ENCODE measurements at places on chromosomes 7 and 10. TPM values are rescaled to one million over a fixed set of nuclear protein-coding genes. Genes with fewer than 3 reads are reported as not detected.

Gene SRRM3
- 1.9 TPM for polyA plus RNA-seq

Gene KIF20B
- polyA plus RNA-seq, result 1.0 TPM

Gene GDF2
- polyA plus RNA-seq, result not detected

Gene KLF14
- 0.45 TPM for polyA plus RNA-seq

All from adipose tissue (tissue), 3 donors.